Activated CD4-positive, alpha-beta T cell treated with anti-CD3 and anti-CD28 coated beads, Interleukin-2, Interleukin-6, amounts not matched to agents 100 ng/mL and 50 ng/mL, durations not matched to agents 16 hours and 8 hours (primary cell): ENCODE measurements at places on chromosomes 7 and 10.

GRCh38 chr10:33321516-33321915 lies 13.0 kb downstream of the NRP1 start:
- DNase-seq, result no peak

DNA sequence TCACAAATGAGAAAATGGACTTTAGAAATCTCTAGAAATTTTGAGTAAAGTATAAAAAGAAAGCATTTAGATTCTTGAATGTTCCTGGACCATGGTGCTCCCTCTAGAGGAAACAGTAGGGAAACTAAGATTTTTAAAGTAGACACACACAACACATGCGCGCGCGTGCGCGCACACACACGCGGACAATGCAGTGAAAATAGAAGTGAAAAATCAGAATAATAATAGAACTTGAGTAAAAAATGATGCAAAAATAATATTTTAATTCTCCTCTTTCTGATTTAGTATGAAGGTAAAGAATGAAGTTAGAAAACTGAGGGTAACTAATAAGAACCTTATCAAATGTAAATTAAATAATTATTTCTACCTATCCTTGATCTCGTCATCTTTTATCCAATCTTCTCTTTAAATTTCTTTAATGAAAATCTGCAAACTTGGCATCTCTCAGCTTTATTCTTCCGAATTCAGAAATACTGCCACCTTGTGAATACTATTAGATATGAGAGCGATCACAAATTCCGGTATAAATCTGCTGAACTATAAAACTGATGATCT lies 117.0 kb upstream of the AMPH start:
- no peak for DNase-seq

- no peak for DNase-seq
Observed at GRCh38 chr7:98647326-98647725, 30.2 kb downstream of the NPTX2 start.

DNA sequence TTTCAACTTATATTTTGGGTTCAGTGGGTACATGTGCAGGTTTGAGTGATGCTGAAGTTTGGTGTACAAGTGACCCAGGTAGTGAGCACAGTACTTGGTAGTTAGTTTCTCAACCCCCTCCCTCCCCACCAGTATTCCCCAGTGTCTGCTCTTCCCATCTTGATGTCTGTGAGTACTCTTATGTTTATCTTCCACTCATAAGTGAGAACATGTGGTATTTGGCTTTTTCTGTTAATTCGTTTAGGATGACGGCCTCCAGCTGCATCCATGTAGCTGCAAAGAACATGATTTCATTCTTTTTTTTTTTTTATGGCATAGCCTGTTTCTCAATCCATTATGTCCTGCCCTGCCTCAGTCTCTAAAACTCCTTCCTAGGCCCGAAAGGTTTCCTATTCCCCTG lies 222.1 kb downstream of the WDR37 start:
- DNase-seq, result no peak

- no peak for DNase-seq
Observed at GRCh38 chr7:79893991-79894390, 240.6 kb upstream of the GNAI1 start.

GRCh38 chr10:43138757-43139241 lies 554 bp downstream of the CSGALNACT2 start:
- DNase-seq, result peak; percentile 75

GRCh38 chr10:49177391-49178355 lies 10.5 kb downstream of the TMEM273 start:
- peak; percentile 95 for DNase-seq

DNA sequence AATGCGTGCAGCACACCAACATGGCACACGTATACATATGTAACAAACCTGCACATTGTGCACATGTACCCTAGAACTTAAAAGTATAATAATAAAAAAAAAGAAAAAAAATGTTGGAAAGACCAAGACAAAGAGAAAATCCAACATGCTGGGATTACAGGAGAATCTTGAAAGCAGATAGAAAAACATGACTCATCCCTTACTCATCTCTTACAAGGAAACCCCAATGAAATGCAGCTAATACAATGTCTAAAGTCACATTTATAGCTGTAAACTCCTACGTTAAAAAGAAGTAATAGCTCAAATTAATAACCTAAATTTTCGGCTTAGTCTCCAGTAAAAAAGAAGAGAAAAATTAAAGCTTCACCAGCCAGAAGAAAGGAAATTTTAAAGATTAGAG lies 47.5 kb upstream of the DGKB start:
- DNase-seq, result no peak

- no peak for DNase-seq
Observed at GRCh38 chr7:77407906-77408305, 8.2 kb downstream of the GSAP start.

DNA sequence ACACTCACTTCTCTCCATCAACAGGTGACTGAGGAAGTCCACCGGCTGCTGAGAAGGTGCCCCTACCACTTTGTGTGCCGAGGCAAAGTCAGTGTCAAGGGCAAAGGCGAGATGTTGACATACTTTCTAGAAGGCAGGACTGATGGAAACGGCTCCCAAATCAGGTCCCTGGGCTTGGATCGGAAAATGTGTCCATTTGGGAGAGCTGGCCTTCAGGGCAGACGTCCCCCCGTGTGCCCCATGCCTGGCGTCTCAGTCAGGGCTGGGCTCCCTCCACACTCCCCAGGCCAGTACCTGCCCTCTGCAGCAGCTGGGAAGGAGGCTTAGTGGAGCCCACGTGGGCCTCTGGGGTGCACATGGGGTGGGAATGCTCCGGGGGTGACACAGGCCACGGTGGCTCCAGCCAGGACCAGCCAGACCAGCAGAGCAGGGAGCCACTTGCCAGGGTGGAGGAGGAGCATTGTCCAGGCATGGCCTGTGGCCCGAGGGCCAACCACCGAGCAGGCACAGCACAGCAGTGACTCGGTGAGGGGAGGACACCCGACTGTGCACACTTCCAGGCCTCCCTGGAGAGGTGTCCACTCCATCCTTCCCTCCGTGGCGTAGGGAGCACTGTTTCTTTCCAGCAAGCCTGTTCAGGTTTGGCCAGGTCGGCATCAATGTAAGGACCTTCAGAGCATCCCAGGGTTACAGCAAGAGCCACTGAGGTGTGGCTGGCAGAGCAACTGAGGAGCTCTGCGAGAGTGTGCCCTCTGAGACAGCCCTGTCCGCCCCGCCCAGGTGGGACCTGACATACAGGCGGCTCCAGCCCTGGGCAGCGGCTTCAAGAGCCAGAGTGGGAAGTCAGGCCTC lies 139.7 kb downstream of the ADCY1 start:
- no peak for DNase-seq

DNA sequence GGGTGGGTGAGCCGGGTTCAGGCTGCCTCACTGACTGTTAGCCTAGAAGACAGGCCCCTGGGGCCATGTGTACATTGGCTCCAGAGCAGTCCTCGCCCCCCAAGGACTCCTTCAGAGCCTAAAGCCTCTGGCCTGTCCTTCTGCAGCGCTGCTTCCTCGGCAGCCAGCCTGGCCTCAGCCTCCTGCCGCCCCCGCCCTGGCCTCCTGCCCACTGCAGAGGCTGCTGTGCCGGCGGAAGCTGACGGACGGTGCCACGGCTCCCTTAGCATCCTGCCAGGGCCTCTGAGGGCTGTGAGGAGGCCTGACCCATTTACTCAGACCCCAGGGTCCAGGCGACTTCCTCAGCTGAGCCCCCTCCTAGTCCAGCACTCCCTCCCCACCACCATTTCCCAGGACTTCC lies 4.9 kb downstream of the SRRM3 start:
- no peak for DNase-seq

DNA sequence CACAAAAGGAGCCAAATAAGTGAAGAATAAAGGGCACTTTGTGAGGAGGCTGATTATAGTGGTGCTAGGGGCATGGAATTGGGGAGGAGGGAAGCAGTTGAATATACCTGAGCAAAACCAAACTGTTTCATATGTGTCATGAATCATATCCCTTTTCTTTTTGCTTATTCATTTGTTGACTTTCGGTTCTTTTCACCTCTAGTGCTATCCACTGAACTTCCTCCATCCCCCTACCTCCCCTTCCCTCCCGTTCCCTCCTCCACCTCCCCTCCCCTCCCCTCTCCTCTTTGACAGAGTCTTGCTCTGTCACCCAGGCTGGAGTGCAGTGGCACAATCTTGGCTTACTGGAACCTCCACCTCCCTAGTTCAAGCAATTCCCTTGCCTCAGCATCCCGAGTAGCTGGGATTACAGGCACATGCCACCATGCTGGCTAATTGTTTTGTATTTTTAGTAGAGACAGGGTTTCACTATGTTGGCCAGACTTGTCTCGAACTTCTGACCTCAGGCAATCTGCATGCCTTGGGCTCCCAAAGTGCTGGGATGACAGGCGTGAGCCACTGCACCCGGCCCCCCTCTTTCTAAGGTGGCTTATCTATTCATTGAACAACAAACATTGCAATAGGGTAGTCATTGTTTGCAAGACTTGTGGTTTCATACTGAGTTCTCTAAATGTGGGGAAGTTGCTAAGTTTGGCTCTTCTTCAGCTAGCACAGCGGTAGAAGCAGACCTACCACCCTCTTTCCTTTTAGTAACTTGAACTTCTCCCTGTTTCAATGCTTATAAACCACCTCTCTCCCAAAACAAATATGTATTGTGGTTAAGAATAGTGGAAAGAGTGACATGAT lies 150.4 kb upstream of the PRPS1L1 start:
- peak; percentile 60 for DNase-seq

- DNase-seq, result no peak
Observed at GRCh38 chr7:147513451-147513850, 1077.1 kb upstream of the C7orf33 start.

- peak; percentile 46 for DNase-seq
Observed at GRCh38 chr7:91264924-91265681, 870 bp downstream of the FZD1 start.

DNA sequence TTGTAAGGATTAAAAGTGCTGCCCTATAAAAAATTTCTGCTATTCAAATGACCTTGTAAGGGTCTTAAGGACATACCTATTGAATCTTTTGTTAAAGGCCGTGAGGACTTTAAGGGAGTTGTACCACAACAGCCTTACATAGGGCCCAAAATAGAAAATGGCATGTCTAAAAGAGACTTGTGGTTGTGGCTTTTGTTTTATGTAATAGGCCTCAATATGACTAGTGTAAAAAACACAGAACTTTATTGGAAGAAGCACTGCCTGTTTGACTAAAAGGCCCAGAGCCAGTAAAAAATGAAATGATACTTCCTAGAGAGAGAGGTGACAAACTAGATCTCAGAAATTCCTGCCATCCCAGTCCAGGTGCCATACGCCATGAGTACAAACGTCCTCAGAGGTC lies 286.6 kb downstream of the SEMA3D start:
- no peak for DNase-seq

GRCh38 chr10:58064714-58065528 lies 202.8 kb downstream of the IPMK start:
- peak; percentile 38 for DNase-seq

GRCh38 chr7:91031757-91032156 lies 232.5 kb upstream of the FZD1 start:
- DNase-seq, result no peak

DNA sequence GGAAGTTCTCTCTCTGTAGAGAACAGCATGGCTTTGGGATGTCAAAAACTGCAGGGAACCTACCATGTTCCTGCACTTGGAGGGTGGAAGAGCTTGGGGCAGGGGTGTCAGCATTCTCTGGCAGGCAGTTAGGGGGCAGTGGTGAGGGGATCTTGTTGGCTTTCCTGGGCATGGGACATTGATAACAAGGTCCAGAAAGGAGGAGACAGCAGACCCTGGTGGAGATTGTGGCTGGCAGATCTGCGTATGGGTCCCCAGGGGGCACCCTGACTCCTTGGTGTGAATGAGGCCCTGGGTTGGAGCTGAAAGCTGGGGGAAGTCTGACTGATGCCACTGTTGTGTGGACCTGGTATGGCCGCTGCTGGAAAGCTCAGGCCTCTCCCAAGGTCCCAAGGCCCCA lies 22.9 kb upstream of the CAMK2B start:
- no peak for DNase-seq

- no peak for DNase-seq
Observed at GRCh38 chr7:112081778-112082177, 124.4 kb downstream of the DOCK4 start.

DNA sequence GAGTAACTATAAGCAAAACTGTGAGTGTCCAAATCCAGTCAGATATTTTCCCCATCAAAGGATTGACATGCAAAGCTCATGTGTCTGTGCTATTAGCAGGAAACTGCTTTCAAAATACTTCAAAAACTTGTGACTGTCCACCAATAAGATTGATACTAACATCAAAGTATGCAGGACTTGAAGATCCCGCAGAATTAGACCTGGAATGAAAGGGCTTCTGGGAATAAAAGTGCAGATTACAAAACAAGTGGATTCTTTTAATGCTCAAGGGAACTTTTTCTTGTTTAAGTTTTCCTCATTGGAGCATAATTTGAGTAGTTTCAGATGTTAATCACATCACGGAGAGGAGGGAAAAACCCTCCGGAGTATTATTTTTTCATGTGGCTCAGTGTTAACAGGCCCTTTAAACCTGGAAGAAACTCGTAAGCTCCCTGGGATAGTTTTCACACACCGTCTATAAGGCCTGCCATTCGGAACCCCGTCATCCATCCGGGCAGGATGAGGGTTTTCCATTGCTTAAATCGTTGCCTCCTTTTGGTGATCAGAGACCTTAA lies 33.9 kb upstream of the MKX start:
- DNase-seq, result no peak

DNA sequence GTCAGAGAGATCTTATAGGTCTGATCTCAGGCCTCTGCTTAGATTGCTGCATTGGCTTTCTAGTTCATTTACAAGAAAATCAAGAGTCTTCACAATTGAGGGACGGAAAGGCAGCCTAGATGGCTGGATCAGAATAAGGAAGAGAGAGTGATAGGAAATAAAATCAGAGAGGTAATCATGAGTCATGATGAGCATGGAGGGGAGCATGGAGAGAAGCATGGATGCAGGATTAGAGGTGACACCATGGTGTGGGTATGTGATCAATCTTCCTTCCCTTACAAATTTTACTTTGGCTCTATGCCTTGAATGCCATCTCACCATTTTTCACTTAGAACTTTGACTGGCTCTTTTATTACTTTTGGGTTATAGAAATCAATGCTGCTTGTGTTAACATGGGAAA lies 1.4 kb downstream of the BCCIP start:
- no peak for DNase-seq

DNA sequence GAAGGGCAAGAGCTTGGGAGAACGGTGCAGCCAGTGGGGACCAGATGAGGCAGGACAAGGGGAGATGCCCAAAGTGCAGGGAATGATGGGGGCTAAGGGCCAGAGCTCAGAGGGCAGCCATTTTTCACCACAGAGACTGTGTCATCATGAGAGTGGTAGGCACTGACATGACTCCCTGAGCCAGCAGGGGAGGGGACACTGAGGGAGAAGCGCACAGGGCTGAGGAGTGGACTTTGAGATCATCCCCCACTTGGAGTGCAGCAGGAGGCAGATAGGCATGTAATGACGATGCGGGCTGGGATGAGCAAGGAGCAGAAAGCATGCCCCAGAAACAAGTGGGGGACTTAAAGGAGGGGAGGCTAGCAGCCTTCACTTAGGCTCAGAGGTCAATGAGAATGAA lies 5.2 kb upstream of the SMKR1 start:
- DNase-seq, result no peak

DNA sequence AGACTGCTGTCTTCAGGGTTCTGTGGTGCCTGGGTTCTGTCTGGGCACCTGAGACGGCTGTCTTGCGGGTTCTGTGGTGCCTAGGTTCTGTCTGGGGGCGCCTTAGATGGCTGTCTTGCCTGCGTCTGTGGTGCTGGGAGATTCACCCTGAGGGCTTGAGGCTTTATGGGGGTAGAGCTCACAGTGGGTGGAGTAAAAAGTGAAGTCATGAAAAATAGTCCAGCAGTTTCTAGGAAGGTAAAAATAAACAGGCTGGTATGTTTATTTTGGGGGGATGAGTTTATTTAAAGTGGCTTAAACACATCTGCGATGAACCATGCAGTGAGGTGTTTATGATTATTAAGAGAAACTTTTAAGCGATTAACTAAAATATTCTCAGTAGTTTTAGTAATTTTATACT lies 64.2 kb downstream of the NKX6-2 start:
- DNase-seq, result no peak

GRCh38 chr10:10014846-10015245 lies 1002.8 kb upstream of the CELF2 start:
- no peak for DNase-seq
